Substantia nigra (tissue), 51 donors: ENCODE measurements at places on chromosomes 7 and 10.

DNA sequence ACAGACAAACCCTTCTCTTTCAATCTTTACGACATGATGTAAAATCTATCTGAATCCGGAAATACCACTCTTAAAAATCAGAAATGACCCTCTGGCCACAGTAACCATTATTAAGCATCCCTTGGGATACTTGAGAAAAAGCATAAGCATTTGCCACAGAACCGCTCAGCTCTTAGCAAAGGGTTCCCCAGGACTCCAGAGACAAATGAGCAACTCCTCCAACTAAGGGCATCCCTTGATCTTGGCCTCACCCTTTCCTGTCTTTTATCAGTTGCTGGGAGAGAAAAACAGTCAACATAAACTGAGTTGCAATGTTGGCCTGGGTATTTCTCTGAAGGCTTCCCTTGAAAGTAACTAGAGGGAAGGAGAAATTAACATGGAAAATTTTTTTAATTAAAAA is 3.5 kb downstream of the PDLIM1 start:
- DNase-seq = no peak

DNA sequence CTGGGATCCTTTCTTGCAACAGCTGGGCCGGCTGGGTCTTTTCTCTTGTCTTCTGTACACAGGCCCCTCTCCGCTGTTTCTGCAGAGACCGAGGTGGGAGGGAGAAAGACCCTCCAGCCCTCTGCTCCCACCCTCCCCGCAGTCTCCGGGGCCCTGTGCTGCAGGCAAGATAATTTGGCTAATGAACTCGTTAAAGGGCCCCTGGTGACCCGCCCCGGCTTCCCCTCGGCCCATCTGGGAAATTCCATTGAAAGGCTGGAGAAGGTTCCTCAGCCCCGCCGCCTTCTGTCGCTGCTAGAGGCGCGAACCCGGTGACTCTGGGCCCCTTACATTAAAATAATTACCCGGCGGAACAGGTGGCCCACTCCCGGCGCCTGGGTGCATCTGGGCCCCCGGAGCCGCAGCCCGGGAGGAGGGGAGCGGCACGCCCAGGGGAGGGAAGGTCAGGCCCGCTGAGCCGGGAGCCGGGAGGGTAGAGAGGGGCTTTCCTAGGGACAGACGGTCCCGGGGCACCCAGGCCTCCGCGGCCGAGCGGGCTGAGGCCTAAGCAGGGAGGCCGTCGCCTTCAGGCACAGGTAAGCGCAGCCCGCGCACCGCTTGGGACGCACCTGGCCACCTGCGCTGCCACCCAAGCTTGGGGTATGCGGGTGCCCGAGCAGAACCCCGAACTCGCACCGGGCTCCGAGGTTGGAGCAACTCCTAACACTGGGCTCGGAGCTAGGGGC is 7.3 kb upstream of the MNX1 start:
- no peak for DNase-seq

DNA sequence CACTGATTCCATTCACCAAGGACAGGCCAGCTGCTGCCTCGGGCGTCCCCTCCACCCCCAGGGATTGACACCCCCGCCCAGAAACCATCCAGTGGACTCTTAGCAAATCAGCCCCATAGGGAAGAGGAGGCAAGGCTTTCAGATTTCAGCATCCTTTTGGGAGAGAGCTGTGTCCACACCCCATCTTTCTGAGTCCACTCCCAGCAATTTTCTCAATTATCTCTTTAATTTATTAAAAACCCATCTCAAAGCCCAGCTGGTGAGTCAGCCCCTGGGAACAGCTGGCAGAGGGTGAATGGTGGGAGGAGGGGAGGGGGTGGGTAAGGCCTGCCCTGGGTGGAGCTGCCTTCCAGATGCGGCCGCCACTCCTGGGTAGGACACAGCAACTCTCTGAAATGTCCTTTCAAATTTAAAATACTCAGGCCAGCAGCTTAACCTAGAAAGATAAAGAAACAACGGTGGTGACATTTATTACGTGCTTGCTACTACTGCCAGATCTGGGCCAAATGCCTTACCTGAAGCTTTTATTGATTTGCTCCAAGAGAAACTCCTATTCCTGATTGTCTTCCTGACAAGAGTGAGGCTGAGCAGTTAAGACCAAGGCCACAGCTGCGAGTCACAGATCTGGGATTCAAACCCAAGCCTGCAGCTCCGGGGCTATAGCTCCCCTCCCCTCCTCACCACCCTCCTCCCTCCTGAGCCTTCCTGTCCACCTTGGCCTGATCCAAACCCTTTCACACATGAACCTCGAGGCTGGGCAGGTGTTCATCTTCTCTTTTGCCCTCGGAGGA is 120.4 kb downstream of the RGS10 start:
- no peak for DNase-seq

GRCh38 chr7:44583146-44583865 is 1.3 kb upstream of the TMED4 start:
- no peak for DNase-seq

DNA sequence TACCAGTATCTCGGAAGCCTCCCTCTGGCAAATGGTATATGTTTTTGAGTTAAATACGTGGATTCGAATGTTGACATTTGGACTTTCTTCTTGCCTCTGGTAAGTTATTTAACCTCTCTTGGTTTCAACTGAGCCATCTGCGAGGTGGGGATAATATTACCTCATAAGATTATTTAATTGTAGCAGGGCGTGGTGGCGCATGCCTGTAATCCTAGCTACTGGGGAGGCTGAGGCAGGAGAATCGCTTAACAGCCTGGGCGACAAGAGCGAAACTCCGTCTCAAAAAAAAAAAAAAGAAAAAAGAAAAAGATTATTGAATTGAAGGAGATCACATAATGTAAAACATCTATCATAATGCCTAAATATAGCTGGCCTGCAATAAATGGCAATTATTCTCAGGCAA is 396 bp upstream of the TAF5 start:
- DNase-seq = no peak
